Pons (tissue), 1 donor: ENCODE measurements at places on chromosomes 2 and 18.

DNA sequence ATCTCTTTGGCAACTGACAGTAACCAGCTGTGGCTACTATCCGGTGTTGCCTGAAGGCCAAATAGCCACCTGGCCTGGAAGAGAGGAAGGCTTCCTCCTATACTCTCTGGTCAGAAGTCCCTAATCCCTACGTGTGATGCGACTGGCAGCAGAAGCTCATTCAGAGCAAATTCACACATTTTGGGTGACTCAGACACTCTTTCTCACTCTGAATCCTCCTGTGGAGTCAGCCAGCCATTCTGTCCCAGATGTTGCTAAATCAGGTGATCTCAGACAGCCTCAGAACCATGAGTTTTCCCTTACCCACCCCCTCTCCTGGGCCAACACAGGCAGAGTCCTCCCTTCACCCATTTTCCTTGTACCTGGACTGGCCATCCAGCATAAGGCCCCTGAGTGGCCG lies 34.7 kb downstream of the CFAP53 start:
- DNase-seq, result no peak

GRCh38 chr2:74886811-74887210 lies 52.9 kb downstream of the HK2 start:
- DNase-seq, result no peak

GRCh38 chr2:45833301-45833967 lies 182.0 kb downstream of the PRKCE start:
- DNase-seq, result no peak

GRCh38 chr2:75320898-75321598 lies 121.7 kb upstream of the TACR1 start:
- no peak for DNase-seq

- peak; percentile 90 for DNase-seq
Measured at GRCh38 chr18:77108001-77108692, 24.4 kb downstream of the MBP start.

- DNase-seq, result peak; percentile 89
Measured at GRCh38 chr2:108637304-108637669, 82.0 kb upstream of the RANBP2 start.

DNA sequence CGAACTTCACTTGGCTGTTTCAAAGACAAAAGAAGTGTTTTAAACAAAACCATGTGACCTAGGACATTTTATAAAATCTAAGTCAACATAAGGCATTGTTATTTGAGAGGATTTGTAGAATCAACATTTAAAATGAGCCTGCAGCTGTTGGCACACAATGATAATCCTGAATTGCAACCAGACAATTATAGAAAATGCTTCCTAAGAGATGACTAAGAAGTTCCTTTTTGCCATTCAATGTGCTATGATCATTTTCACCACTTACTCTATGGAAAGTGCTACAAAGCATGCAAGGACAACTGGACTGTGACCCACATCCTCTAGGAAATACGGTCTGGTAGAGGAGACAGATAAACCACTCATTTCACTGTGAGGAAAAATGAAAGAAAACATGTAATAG lies 246.4 kb downstream of the CDH20 start:
- DNase-seq, result no peak
